ENCODE measurements at places on chromosomes 2 and 18.

GRCh38 chr18:54043484-54044251 lies 180.8 kb downstream of the MBD2 start:
- no peak for DNase-seq

DNA sequence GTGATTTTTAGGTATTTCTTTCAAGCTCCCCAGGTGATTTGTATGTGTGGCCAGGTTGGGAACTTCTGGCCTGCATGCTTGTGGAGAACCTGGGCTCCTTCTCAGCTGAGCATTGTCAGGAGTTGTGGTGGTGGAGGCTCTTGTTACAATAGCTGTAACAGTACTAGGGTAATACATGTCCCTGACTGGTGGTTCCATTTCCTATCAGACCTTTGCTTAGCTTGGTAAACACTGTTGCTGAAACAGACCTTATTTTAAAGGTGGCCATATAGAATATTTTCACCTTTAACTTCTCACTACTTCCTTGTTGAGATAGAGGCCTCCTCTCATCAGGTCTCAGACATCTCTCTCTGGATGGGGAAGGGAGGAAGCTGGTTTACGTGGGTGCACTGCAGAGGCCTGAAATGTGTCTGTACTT lies 79.2 kb downstream of the SETBP1 start:
- no peak for DNase-seq

- no peak for DNase-seq
These were observed 182.6 kb downstream of the FSIP2 start for GRCh38 chr2:185921048-185921756.

GRCh38 chr2:184610891-184611290 lies 12.6 kb downstream of the ZNF804A start:
- no peak for DNase-seq

DNA sequence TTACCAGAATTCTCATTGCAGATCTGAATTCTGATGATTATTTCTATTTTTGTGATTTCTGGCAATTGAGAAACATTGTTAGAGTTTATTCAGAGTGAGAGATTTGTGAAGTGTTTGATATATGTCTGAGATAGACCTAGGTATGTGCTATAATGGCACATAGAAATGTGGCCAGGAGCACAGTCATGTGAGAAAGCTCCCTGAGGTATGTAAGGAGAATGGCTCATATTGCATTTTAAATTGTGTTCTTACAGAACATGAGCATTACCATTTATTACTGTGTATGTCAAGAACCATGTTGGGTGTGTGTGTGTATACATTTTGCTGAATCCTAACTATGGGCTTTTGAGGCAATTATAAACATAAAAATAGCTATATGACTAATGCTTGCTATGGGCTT lies 101.2 kb downstream of the RAPGEF4 start:
- DNase-seq, result no peak

DNA sequence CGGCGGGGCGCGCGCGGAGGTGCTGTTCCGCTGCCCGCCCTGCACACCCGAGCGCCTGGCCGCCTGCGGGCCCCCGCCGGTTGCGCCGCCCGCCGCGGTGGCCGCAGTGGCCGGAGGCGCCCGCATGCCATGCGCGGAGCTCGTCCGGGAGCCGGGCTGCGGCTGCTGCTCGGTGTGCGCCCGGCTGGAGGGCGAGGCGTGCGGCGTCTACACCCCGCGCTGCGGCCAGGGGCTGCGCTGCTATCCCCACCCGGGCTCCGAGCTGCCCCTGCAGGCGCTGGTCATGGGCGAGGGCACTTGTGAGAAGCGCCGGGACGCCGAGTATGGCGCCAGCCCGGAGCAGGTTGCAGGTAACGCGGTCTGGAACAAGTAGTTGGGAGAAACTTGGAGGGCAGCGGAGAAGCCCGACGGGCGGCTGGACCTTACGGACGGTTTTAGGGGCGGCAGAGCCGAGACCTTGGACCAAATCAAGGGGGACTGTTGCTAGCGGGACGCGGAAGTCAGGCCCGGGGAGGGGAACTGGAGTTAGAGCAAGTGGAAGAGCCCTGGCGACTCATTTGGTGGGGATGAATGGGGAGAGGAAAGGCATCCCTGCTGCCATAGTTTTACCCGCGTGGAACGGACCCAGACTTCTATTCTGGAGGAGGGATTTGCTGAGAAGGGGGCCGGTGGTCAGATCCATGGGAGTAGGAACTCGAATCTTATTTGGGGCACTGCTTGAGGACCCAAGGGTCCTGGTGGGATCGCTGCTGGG lies 573 bp downstream of the IGFBP2 start:
- DNase-seq, result no peak

DNA sequence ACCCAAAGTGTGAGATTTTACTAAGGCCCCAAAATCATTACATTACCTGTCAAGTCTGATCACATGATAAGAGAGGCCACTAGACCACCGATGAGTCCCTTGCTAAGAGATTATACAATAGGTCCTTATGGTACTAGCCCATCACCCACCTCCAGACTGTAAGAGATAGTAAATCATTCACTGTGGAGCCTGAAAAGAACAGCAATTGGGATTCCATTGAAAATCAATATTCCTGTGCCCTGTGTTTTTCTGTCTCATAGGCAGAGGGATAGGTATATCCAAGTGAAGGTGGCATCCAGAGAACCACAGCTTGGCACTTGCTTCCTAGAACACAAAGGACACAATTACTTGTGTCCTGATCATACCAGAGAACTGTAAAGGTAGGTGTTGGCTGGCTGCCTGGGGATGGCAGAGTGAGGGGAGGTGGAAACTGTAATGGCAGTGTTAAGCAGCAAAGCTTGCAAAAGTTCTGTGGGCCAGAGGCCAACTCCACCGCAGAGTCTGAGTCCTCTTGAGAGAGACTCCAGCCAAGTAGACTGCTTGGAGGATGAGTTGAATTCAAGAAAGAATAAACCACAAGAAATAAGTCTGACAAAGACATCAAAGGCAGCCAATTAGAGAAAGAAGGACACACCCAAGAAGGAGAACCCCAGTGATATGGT lies 102.0 kb upstream of the PIEZO2 start:
- DNase-seq, result no peak

DNA sequence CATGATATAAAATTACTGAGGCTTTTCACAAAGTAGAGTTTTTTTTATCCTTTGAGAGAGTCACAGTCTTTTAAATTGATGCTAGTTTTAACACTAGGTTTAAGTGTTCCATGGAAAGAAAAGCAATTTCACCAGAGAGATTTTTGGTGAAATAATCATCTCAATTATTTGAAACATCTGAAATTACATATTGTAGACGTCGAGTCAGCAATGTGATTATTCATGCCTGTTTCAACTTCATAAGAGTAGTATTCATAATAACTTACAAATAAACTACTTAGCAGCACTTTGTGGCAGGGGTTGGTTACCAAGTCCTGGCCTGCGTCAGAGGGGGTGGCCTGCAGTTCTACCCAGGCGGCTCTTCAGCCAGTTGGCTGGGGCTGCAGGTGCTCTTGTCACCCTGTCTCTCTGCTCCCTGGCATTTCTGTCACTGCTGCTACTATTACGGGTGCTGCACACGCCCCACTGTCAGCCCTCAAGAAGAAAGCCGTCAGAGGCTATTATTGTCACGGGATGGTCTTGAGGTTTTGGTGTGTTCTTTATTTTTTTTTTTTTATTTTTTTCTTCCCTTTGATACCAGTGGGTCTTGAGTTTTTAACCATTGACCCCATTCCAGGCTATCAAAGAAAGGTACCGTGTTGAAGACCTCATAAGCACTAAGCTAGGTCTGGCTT lies 50.4 kb downstream of the MALT1 start:
- DNase-seq, result no peak

GRCh38 chr2:238456970-238457926 lies 30.5 kb downstream of the ASB1 start:
- DNase-seq, result no peak

GRCh38 chr2:114614592-114614991 lies 172.2 kb downstream of the DPP10 start:
- DNase-seq, result no peak

DNA sequence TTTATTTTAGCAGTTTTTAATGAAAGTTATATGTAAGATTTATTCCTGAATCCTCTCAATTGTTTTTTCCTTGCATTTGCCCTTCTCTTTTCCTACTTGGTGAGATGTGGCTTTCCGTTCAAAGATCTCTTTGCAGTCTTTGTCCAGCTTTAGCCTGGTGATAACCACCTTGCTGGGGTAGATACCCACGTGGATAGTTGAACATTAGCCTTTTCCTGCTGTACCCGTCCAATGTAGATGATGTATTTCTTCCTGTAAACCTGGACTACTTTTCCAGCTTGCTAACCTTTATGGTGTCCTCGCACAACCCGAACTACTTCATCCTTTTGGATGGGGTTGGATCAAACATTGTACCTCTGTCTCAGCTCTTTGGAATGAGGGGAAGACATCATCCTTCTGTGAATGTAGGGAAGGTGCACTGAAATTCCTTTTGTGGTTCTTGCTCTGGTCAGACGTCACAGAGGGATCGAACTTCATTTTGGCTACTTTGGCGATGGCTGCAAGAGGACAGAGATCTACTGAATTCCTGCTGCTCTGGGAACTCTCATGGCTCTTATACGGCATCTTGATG lies 293.2 kb upstream of the EPAS1 start:
- DNase-seq, result no peak

GRCh38 chr2:43553341-43553855 lies 42.4 kb downstream of the THADA start:
- no peak for DNase-seq

DNA sequence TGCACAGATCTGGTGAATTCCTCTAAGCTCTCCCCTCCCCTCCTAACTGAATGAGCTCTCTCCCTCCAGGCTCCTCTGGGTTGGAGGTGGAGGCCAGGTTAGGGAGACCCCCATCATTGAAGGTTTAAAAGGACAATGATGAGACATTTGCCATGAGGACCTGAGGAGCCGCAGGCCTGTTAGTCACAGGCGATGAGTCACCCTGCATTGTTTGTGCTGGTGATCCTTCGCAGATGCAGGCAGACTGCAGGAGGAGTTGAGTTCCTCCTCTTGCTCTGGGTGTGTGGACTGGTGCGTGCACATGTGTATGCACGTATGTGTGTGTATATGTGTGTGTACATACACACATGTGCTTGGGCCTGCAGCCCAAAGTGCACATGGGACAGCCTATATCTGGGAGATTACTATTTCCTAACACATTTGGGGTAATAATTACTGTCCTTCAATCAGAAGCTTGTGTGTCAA lies 42.0 kb downstream of the MCFD2 start:
- no peak for DNase-seq

- no peak for DNase-seq
These were observed 600.8 kb downstream of the CPS1 start for GRCh38 chr2:211157211-211157610.

DNA sequence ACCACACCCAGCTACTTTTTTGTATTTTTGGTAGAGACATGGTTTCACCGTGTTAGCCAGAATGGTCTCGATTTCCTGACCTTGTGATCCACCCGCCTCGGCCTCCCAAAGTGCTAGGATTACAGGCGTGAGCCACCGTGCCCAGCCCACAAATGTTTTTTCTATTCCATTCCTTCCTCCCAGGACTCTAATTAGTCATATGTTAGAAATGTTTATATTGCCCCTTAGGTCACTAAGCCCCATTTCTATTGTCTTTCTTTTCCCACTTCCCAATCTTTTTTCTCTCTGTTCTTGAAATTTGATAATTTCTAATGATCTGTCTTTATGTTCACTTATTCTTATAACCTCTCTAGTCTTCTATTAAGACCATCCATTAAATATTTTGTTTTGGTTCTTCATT lies 31.3 kb upstream of the CDCA7 start:
- DNase-seq, result no peak

GRCh38 chr2:121284463-121285449 lies at the start of gene TFCP2L1:
Gene TFCP2L1, minus strand, starts transcription at chr2:121285202. Its CDS starts 93 bp downstream, at chr2:121285109.
- no peak for DNase-seq

DNA sequence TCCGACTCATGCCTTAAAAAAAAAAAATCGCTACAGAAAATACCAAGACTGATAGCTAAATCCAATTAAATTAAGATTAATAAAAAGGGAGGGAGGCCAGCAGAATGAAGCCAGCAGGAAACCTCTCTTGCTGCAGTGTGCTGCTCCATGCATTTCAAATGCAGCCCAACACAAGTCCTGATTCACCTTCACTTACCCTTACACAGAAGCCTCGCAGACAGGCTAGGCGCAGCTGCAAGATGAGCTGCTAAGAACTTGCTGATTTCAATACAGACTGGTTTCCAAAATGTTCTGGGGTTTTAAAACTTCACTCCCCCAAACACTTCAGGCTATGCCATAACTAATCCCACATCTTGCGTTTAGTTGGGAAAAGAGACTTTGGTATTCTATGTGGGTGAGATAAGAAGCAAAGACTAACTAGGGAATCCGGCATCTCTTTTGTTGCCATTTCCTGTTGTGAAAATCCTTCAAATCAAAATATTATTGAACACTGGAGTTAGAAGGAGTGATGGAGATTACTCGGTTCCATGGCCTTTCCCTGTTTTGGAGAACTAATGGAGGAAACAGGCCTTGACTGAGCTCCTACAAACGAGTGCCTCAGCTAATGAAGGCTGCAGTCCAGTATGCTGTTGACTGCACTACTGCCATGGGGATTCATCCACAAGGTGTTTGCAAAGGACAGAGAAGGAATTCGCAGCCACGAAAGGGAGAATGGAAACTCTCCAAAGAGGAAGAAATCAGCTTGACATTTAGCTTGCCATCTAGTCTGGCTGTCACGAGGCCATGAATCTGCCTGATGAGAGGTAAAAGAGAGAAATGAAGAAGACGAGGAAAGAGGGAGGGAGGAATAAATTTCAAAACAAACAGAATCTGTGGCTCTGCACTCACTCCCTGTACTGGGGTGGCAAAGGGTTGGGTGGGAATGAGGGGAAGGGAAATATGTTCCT lies 67.3 kb downstream of the CLHC1 start:
- no peak for DNase-seq

GRCh38 chr2:11984316-11985158 lies 238.1 kb downstream of the LPIN1 start:
- no peak for DNase-seq

GRCh38 chr2:169046440-169047151 lies 15.5 kb upstream of the ABCB11 start:
- no peak for DNase-seq

- DNase-seq, result no peak
These were observed 36.7 kb downstream of the TMEM37 start for GRCh38 chr2:119468154-119468955.

- DNase-seq, result no peak
These were observed 546.6 kb upstream of the LRRTM4 start for GRCh38 chr2:78068808-78069207.

GRCh38 chr18:45749918-45750689 lies 26.1 kb downstream of the SLC14A1 start:
- no peak for DNase-seq

- DNase-seq, result peak; percentile 36
These were observed 5.7 kb upstream of the TET3 start for GRCh38 chr2:73979021-73979420.

GRCh38 chr2:207640160-207640559 lies 15.0 kb upstream of the METTL21A start:
- no peak for DNase-seq

Measured in activated T-helper 1 cell treated with Interleukin-2 at 50 U/mL for 16 hours (primary cell).